Activated CD4-positive, alpha-beta T cell treated with anti-CD3 and anti-CD28 coated beads, Interleukin-2, amount 50 U/mL, for 4 hours (primary cell): ENCODE measurements at places on chromosomes 4 and X.

GRCh38 chr4:16814361-16814760 lies 84.1 kb downstream of the LDB2 start:
- no peak for DNase-seq

GRCh38 chr4:87669373-87669772 lies 19.3 kb downstream of the DMP1 start:
- DNase-seq, result no peak

GRCh38 chrX:131907488-131908314 lies 115.4 kb upstream of the STK26 start:
- no peak for DNase-seq

GRCh38 chr4:152936446-152937335 lies 568 bp downstream of the FHDC1 start:
- DNase-seq, result no peak

DNA sequence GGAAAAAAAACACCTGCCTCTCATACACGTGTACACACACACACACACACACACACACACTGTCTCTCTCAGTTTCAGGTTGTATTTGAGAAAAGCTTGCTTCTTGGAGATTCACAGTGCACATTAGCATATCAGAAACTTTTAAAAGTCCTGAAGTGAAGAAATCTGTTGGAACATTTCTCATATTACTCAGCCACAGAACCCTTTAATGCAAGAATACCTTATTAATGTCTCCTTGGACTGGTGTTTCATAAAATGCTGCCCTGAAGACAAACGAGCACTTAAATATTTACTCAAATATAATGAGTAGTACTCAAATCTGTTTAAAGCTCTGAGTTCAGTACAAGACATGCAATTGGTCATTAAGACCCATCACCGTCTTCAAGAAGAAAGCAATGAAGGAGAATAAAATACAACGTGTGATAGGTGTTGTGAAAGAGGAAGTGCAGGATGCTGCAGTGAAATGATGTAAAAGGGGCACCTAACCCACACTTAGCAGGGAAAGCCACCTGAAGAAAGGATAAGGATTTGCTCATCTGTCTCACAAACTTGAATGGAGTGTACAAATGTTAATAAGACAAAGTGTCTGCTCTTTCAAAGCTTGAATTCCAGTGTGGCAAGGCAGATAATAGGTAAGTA lies 57.0 kb downstream of the DCLK2 start:
- no peak for DNase-seq

GRCh38 chrX:68018248-68019203 lies 414.8 kb downstream of the OPHN1 start:
- no peak for DNase-seq

- DNase-seq, result peak; percentile 5
Measured at GRCh38 chr4:110196206-110196870, 2.1 kb downstream of the ELOVL6 start.

DNA sequence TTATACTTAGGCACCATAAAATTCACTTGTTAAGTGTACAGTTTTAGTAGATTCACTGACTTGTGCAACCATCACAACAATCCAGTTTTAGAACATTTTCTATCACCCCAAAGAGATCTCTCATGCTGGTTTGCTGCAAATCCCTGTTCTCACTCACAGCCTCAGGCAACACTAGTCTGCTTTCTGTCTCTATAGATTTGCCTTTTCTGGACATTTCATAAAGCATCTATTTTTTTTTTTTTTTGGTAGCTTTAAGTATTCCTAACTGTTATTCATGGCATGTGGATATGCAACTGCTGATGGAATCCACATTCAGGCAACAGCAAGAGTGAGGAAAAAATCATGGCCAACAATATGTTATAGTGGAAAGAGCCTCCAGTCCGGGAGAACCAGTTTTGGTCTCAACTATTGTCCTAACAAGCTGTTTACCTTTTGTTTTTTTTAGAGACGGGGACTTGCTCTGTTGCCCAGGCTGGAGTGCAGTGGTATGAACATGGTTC lies 27.0 kb upstream of the TMEM150C start:
- no peak for DNase-seq

DNA sequence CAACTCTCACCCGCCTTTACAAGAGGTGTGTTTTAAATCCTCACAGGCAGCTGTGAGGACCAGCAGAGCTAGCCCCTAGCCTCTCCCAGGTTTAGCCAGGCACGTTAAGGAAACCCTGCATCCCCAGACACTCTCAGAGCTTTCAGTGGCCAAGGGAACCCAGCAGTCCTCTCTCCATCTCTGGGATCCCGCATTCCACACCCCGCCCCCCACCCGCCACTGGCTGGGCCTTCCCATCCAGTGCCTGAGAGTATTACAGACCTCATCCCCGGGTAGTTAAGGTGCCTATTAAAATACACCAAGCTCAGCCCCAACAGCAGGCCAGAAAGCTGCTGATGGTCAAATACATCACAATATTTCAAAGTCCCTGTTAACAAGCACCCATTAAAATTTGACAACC lies 256.2 kb downstream of the BCOR start:
- DNase-seq, result no peak

- DNase-seq, result no peak
Measured at GRCh38 chr4:15162046-15162445, 159.8 kb downstream of the CPEB2 start.

GRCh38 chr4:18025288-18025687 lies 3.7 kb upstream of the LCORL start:
- DNase-seq, result no peak

- no peak for DNase-seq
Measured at GRCh38 chr4:7322166-7322991, 112.4 kb downstream of the PSAPL1 start.

- no peak for DNase-seq
Measured at GRCh38 chr4:78496021-78496643, 55.4 kb upstream of the ANXA3 start.

DNA sequence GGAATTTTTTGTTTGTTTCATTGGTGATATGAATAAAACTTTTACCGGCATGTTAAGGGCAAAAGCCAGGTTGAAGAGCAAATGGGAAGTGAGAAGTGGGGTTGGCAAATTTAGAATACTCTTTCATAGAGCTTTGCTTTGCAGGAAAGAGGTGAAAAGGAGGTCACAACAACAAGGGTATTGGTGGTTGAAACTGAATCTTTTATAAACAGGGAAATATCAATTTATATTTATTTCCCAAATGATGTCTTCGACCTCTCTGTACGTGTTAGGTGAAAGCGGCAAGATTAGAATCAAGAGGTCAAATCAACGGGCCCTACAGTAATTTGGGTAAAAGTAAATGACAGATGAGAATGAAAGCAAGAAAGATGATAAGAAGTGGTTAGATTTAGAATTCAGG lies 3.4 kb downstream of the SMR3A start:
- no peak for DNase-seq

GRCh38 chr4:84384801-84385200 lies 114.3 kb downstream of the NKX6-1 start:
- DNase-seq, result no peak

DNA sequence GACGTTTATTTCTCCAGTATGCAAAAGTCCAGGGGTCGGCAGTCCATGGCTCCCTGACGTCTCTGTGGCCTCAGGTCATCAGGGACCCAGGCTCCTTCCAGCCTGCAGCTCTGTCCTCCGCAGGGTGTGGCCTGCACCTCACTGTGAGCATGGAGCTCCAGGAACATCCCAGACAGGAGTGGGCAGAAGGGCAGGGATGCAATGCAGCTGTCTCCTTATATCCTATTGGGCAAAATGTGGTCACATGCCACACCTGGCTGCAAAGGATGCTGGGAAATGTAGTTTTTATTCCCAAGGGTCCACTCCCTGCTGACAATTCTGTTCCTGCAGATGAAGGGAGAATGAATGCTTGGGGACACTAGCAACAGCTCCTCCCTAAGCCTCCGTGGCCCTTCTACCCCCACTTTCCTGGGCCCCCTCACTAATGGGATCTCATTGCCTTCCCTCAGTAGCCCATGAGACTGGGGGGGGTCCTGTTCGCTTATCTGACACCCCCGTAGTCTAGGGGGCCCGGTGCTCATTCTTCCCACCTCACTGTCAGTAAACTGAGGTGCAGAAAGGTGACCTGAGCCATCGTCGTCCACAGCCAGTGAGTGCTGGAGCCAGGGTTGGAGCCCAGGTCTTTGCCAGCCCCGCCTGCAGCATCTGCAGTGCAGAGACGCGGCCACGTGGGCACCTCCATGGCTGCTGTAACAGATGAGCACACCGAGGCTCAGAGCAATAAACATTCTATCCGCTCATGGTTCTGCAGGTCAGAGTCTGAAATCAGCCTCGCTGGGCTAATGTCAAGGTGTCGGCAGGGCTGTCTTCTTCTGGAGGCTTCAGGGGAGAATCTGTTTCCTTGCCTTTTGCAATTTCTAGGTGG lies 5.9 kb upstream of the GRPEL1 start:
- no peak for DNase-seq

DNA sequence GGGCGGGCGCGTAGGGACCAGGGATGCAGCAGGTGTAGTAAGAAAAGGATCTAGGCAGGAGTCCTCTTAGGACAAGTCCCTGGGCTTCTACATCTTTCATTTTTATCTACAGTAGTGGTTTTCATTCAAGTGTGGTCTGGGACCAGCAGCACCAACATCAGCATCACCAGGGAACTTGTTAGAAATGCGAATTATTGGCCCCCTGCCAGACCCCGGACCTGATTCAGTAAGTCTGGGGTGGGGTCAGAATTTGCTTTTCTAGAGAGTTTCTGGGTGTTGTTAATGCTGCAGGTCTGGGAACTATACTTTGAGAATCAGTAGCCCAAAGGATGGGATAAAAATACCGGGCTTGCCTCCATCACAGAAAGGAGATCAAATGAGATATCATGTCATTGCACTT lies 1.3 kb upstream of the PCYT1B start:
- DNase-seq, result no peak

- DNase-seq, result no peak
Measured at GRCh38 chr4:74578329-74578728, 133.4 kb downstream of the AREG start.

GRCh38 chr4:47926667-47927258 lies 12.4 kb upstream of the NFXL1 start:
- peak; percentile 38 for DNase-seq

DNA sequence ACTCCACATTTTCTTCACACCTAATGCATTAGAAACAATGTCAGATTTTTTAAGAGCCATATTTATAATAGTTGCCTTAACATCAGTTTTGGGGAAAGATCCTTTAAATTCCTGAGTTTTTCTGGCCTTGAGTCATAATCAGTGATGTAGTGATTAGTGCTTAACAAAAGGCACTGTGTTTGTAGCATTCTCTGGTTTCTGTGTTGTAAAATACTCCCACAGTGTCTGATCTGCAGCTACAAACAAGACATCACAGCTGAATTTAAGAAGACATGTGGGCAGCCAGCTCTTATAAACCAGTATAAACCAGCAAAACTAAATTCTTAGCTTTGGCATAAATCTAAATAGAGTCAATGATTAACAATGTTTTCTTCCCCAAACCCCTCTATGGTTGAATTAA lies 233.8 kb downstream of the FSTL5 start:
- no peak for DNase-seq

- no peak for DNase-seq
Measured at GRCh38 chrX:45745479-45745878, 544.8 kb upstream of the DIPK2B start.

DNA sequence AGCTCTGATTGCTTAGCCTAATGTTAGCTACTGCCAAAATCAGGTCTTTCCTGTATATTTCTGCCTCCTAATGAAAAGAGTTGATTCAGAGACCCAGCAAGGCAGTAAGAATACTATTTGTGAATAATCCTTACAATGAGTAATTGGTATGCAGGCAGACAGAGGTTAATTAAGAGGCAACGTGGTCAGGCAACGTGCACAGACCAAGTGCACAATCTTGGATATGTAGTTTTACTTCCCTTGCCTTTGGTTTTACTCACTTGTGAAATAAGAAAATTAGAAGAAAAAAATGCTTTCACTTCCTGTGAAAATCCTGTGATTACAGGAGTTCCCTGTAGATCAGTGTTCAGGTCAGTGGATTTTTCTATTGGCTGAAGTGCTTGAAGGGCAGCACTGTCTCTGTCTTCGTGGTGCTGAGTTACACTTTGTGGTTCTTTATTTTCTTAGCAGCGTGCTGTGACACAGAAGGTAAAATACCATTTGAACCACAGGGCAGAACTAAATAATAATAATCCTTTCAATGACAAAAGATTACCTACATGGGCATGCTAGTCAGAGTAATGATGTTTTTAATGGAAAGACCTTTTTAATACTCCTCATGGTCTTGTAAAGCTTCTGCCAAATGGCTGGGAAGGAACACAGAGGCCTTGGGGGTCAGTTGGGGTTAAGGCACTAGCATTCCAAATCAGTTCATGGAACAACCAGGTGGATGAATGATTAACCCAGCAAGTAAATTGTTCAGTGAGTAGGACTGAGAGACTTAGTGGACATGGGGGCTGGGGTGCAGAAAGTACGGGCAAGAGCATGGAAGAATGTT lies 430.9 kb downstream of the MAPK10 start:
- DNase-seq, result no peak

GRCh38 chr4:159337041-159337440 lies 234.2 kb downstream of the RAPGEF2 start:
- DNase-seq, result no peak

DNA sequence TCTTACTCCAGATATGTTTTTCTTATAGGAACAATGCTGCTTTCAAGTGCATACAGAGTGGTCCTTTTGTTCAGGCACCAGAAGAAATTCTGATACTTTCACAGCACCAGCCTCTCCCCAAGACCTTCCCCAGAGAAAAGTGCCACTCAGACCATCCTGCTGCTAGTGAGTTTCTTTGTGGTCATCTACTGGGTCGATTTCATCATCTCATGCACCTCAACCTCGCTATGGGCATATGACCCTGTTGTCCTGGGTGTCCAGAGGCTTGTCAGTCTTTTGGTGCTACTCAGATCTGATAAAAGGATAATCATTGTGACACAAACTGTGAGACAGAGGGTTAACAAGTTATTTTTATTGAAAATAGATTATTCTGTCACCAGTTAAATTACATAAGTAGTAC lies 39.5 kb downstream of the WDR13 start:
- DNase-seq, result no peak

GRCh38 chrX:132001127-132001526 lies 22.0 kb upstream of the STK26 start:
- DNase-seq, result peak; percentile 21

DNA sequence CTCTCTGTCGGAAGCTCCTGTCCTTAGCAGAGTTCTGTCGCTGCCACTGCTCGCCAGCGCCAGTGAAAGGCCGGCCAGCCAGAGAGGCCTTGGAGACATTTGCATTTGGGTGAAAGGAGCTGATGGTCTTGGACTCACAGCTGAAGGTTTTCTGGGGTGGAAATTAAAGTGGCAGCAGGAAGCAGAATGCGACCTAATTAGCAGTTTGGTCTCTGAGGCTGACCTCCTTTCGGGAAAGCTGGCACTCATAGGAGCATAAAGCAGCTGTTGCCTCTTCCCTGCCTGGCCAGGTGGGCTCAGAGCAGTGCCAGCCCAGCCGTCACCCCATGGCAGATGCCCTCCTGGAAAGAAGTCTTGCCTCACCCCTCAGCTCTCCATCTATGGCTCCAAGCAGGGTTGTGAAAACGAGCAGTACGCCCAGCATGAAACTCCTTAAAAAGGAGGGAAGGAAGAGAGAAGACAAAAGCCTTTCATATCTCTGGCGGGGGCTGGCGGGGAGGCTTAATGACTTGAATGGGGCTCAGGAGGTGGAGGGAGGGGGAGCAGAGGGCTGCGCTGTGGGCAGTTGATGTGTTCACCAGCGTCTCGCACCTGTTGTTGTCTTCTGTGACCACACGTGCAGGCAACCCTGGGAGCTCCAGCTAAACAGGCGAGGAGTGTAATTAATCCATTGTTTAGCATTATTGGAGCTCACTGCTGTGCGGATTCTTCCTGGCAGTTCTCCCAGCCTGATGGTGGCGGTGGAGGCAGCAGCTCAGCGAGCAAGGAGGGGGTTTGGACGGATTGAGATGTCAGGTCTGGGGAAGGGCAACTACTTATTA lies 264.0 kb downstream of the MID1IP1 start:
- DNase-seq, result no peak
